Chondrocyte (in vitro differentiated cells): ENCODE measurements at places on chromosomes 11 and 22. TPM values are rescaled to one million over a fixed set of nuclear protein-coding genes. Genes with fewer than 3 reads are reported as not detected.

DNA sequence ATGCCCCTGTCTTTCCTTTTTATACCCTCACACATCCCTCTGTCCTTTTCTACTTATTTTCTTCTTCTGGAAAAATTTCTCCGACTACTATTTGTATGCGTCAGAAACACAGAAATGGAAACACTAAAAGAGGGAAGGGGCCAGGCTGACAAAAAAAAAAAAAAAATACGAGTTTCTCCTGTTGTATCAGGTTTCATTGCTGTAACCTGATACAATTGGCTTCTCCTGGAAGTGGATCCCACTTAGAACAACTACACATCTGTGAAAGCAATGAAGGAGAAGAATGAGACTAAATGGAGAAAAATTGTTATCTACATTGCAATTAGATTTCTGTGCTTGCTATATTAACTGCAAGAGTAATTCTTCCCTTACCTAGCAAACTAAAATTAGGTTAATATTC is 393.9 kb downstream of the GUCY1A2 start:
- H3K27me3 ChIP-seq: no peaks in the 10 kb centered on the region
- peaks cover 19% of the 10 kb centered on the region for H3K4me1 ChIP-seq
- no peak for DNase-seq
- H3K36me3 ChIP-seq: no peaks in the 10 kb centered on the region
- no peak overlapping the region for H3K4me3 ChIP-seq
- no peak overlapping the region for H3K27ac ChIP-seq

- no peaks in the 10 kb centered on the region for H3K27me3 ChIP-seq
- H3K4me1 ChIP-seq: peaks cover 3% of the 10 kb centered on the region
- no peak overlapping the region for H3K27ac ChIP-seq
- H3K36me3 ChIP-seq: peaks cover 13% of the 10 kb centered on the region
- no peak for DNase-seq
Observed at GRCh38 chr22:41574847-41575381, 14.1 kb downstream of the CSDC2 start.

The SLC22A12 gene
- total RNA-seq: not detected in 3 replicates

DNA sequence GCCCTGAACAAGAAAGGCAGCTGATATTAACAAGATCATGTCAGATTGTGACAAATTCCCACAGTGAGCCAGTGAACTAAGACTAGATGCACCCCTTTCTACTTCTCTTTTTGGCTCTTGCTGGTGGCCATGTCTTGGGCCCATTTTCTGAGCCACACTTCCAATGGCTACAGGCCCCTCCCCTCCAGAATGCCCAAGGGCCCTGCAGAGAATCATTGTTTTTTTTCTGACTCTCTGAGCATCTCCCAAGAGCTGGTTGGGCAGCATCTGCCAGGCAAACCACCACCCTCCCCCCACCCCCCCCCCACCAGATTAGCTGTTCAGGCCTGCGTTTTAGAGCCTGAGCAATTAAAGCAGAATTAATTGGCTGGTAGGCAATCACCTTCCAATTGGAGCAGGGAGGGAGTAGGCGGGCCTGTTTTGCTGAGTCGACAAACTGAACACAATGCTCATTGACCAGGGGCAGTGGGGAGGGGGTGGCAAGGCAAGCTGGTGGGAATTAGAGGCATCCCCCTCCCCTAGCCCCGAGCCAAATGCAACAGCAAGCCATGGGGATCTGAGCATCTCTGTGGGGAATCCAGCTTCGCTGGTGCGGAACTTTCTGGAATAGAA is 541.4 kb downstream of the MN1 start:
- no peaks in the 10 kb centered on the region for H3K27me3 ChIP-seq
- DNase-seq: no peak
- H3K4me1 ChIP-seq: peaks cover 37% of the 10 kb centered on the region
- peaks cover 6% of the 10 kb centered on the region for H3K36me3 ChIP-seq

DNA sequence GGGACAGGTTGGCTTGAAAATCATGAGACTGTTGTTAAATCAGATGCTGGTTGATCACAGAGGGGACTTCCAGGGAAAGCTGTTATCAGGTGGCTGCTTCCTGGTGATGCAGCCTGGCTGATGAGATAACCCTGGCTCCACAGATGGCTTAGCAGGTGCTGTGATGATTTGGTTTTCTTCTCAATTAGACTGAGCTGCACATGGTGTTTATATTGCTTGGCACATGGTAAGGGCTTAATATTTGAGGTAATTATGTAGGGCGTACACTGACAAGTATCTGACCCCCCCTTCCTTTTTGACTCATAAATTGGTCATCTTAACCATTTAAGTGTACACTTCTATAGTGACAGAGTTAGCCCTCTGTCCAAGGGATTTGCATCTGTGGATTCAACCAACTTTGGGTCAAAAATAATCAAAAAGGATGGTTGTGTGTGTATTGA is 7.0 kb downstream of the RPS3 start:
- peaks cover 44% of the 10 kb centered on the region for H3K36me3 ChIP-seq
- no peaks in the 10 kb centered on the region for H3K27me3 ChIP-seq
- H3K27ac ChIP-seq: no peak overlapping the region
- H3K4me3 ChIP-seq: no peak overlapping the region
- H3K4me1 ChIP-seq: peaks cover 36% of the 10 kb centered on the region

GRCh38 chr11:18757811-18758210 is 31.8 kb upstream of the IGSF22 start:
- H3K27ac ChIP-seq: no peak overlapping the region
- no peak for DNase-seq
- H3K4me1 ChIP-seq: no peaks in the 10 kb centered on the region
- H3K36me3 ChIP-seq: no peaks in the 10 kb centered on the region

- H3K36me3 ChIP-seq: no peaks in the 10 kb centered on the region
- H3K4me3 ChIP-seq: no peak overlapping the region
- peak; percentile 68 for DNase-seq
- no peak overlapping the region for H3K27ac ChIP-seq
- H3K27me3 ChIP-seq: peaks cover 7% of the 10 kb centered on the region
- H3K4me1 ChIP-seq: peaks cover 33% of the 10 kb centered on the region
Observed at GRCh38 chr11:69306821-69307220, 12.9 kb downstream of the MYEOV start.

DNA sequence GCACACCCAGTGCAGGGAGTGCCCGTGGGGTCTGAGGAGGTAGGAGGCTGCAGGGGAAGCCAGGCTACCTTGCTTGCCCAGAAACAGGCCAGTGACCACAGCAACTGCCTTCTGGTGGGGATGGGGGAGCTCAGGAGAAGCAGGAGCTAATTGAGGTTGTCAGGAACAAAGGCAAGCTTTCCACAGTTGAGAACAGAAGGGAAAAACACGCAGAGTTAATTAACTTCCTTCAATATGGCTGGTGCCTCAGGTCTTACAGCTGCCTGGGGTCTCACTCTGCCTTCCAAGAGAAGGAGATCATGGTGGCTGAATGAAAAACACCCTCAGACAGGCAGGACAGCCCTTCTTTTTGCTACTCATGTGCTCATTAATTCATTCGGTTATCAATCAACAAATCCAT is 127.9 kb upstream of the SYT13 start:
- peaks cover 34% of the 10 kb centered on the region for H3K4me1 ChIP-seq
- H3K4me3 ChIP-seq: no peak overlapping the region
- H3K27ac ChIP-seq: no peak overlapping the region
- H3K36me3 ChIP-seq: no peaks in the 10 kb centered on the region
- peaks cover 3% of the 10 kb centered on the region for H3K27me3 ChIP-seq

DNA sequence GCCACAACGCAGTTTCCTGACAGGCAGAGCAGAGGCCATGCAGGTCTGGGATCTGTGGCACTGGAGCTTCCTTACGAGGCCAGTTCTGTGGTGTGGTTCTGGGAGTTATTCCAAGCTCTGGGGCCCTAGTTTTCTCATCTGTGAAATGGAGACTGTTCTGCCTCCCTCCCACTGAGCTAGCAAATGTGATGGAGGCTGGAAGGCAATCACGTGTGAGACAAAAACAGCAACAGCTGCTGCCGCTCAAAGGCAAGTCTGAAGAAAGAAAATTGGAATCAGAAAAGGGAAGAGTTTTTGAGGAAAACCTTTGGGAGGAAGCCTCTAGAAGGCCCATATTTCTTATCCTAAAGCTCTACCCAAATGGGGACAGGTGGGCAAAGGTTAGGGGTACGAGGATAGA is 8.3 kb upstream of the RIC3 start:
- H3K4me1 ChIP-seq: no peaks in the 10 kb centered on the region
- no peaks in the 10 kb centered on the region for H3K36me3 ChIP-seq
- no peak overlapping the region for H3K4me3 ChIP-seq

- peaks cover 20% of the 10 kb centered on the region for H3K27me3 ChIP-seq
- no peak for DNase-seq
- no peaks in the 10 kb centered on the region for H3K4me1 ChIP-seq
- no peak overlapping the region for H3K4me3 ChIP-seq
- H3K27ac ChIP-seq: no peak overlapping the region
Observed at GRCh38 chr11:93984936-93985335, 36.2 kb upstream of the HEPHL1 start.

The PNPLA5 gene
- not detected in 3 replicates for total RNA-seq

DNA sequence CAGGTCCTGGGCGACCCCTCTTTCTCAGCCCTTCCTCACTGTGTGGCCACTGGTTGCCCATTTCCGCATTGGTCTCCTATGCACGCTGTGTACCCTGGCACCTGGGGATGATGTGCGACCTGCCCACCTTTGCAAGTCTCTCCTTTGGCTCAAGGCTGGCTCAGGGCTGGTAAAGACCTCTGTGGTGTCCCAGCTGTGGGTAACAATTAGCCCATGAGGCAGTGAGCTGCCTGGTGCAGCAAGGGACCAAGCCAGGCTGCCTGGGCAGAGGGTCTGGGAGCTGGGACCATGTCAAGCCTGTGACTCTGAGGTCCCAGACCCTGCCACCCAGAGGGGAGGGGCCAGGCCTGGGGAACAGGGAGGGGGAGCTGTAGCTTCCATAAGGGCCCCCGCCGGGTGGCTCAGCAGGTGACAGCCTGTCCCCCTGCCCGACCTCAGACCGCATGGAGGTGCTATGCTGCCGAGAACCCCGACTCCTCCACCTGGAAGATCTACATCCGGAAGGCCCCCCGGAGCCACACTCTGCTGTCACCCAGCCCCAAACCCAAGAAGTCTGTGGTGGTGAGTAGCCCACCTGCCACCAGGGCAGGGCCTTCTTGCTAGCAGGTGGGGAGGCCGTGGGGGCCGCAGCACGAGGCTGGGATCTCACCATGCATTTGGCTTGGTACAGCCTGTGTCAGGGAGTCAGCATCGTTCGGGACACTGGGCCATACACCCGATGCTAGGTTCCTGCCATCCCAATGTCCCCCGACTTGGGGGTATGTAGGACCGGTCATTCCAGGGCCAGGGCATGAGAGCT is 112.5 kb downstream of the KCNQ1OT1 start:
- H3K27me3 ChIP-seq: peaks cover 7% of the 10 kb centered on the region
- H3K4me1 ChIP-seq: peaks cover 4% of the 10 kb centered on the region
- H3K27ac ChIP-seq: no peak overlapping the region

- no peaks in the 10 kb centered on the region for H3K27me3 ChIP-seq
- no peaks in the 10 kb centered on the region for H3K36me3 ChIP-seq
- DNase-seq: no peak
- no peak overlapping the region for H3K4me3 ChIP-seq
- H3K4me1 ChIP-seq: peaks cover 51% of the 10 kb centered on the region
Observed at GRCh38 chr22:27637604-27638003, 164.0 kb downstream of the MN1 start.

The CNGA4 gene
- 0.17 to 0.22 TPM in 2 of 3 replicates, not detected in the other for total RNA-seq
